ENCODE measurements at places on chromosomes 4 and X.
A peak's percentile ranks its signal among the peaks of the same experiment; 100 is the strongest.

- no peak for DNase-seq
Observed at GRCh38 chr4:187085339-187085738, 361.7 kb upstream of the FAT1 start.

- DNase-seq: no peak
Observed at GRCh38 chrX:78708262-78708661, 39.3 kb upstream of the LPAR4 start.

DNA sequence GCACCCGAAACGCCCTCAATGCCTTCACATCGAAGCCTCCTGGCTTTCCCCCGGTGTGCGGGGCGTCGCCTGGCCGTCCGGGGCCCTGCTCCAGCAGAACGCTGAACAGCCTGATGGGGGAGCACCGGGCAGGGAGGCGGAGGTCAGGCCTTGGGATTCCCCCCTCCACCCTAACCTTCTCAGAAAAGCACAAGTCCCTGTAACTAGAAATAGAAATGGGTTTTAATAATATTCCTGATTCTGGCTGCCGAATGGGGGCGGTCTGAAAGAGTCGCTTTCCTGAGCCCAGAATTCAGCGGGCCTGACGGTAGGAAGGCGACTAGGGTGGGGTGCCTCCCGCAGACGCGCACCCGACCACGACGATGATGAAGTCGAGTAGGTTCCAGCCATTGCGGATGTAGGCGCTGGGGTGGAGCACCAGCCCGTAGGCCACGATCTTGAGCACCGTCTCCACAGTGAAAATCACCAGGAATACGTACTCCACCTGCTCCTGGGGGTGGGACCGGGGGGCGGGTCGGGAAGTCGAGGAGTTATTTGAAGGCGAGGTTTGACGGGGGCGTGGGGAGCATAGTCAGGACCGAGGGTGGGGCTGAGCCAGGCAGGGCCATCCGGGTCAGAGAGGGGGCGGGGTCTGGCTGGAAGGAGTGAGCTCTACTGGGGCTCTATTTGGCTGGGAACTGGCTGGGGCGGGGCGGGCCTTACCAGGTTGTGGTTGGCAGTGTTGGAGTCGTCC, 2.5 kb downstream of the CACNA1F start:
- DNase-seq: peak; percentile 25

DNA sequence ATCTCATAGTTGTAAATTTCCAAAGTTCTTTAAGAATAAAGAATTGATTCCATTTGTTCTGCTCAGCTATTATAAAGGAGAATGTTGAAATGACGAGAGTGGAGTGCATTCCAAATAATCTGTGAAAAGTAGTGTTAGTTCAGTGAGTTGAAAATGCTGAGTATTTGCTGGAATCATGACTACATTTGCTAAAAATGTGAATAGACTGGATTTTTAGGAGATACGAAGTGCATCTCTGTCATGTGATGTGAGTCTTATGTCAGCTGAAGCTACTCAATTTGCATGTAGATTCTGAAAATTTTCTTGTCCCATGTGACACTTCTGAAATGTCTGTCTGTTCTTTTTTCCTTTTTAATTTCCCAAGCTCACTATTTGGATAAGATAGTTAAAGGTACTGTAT, 206.0 kb downstream of the DCTD start:
- DNase-seq: no peak

DNA sequence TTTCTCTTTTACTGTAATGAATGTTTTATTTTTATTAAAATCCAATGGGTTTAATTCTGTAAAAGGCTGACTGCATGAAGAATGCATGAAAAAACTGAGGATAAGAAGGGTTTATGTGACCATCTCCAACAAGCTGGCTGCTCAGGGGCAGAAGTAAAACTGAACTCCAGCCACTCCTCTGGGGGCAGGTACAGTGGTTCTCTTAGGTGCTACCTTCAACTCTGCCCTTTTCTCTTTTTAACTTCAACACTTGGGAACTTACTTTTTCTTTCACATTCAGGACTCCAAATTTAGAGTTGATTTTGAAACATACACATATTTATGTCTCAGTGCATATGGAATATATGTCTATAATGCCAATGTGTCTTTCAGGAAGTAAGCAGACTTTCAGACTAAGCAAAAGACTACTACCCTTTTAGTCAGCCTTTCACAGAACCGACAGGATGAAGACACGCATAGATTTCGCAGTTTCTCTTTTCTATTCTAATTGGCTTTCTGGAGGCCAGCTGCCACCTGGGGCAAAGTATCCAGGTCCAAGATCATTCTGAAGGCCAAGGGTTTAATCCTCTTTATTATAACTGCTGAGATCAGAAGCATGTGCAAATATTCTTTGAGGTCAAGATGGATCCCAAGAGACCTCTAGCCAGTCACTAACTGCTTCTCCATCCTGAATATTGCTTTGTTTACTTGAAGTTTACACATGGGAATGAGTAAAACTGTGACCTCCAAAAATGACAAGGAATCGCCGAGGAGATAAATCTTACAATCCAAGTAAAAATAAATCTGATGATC, 30.7 kb downstream of the HS3ST1 start:
- DNase-seq: no peak

- DNase-seq: peak; percentile 2
Observed at GRCh38 chr4:135418353-135418752, 1216.8 kb upstream of the PABPC4L start.

DNA sequence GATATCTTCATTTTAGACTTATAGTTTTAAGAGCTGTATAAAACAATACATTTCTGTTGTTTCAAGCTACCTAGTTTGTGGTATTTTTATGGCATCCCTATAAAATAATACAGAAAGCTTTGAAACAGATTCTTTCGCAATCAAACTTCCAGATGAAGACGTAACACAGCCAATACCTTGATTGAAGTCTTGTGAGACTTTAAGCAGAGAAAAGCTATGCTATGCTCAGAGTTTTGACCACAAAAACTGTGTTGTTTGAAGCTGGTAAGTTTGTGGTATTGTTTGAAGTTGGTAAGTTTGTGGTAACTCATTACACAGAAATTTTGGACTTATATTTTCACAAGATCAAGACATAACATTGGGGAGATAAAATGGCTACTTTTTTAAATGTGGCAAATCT, 201.8 kb upstream of the UGT8 start:
- no peak for DNase-seq

DNA sequence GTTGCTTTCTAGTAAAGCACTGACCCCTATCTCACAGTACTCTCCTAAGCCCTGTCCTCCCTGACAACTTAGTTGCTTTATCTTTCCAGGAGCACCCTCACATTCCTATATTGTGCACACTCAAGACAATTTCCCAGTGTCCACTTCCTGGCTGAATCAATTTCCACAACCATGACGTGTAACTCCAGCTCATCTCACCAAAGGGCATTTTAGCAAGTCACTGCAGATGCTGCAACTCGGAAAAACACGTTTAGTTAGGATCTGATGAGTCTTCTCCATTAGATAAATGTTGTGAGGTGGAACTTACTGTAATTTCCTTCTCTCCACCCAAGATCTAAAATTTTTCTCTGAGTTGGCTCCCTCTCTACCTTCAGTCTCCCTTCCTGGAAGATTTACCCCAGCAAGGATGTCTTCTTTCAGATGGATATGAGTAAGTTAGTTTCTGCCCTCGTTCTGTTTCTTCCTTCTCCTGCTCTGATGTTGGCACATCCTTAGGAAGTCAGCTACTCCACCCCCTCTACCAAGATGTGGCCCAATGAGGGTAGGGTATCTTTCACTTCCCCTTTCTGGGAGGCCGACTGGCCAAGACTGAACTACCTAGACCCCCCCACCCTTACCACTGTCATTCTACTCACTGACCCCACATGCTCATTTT, 28.8 kb upstream of the IL13RA1 start:
- DNase-seq: no peak

DNA sequence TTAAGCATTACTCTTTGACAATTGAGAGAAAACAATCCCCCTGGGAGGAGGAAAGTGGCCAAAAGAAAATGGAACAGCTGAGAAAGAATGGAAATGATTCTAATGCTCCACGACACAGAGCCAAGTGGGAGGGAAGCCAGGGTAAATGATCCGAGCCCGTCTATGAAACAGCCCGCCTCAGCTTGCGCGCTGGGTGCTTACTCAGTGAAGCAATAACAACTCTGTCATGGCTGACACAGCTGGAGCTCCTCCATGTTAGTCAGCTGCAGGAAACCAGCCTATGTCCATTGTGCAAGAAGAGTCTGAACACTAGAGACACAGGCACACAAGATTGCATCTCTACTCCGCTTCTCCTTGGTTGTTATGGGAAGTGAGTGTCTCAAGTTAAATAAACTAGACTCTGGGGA, 19.3 kb downstream of the NOA1 start:
- DNase-seq: peak; percentile 86

DNA sequence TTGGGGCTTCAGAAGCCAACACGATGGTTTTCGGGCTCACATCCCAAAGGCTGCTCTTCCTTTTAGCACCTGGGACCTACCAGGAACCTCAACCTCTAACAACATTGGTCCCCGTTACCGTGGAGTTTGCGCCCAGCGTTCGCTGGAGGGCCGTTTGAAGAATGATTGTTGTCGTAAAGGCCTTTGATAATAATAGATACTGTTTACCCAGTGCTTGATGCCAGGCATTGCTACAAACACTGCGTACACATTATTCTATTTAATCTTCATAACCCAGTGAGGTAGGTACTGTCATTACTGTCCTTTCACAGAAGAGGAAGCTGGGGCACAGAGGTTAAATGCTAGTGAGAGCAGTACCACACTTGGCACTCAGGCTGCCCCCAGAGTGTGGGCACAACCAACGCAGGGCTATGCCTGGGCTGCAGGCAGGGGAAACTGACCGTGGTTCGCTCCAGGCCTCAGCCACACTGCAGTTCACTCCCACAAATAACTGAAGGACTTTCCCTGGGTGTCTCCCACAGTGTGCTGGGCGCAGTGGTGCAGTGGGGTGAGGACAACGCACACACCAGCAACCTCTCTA, 1.0 kb upstream of the ACSL1 start:
- DNase-seq: peak; percentile 62

DNA sequence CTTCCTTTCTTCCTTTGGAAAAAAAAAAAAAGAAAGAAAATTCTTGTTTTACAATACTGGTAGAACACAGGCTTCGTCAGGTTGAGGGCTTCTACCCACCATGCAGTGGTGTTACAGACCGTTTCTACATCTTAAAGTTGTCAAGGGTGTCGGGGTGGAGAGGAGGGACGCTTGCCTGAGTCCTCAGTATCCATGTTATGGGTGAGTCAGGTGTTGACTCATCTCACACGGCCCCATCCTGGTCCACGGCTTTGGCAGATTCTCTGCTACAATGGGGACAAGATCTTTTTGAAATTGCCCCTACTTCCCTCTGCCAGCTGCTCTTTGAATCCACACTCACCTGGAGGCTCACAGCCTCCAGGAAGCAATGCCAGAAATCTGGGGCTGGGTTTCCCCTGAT, 310.3 kb upstream of the ZFP42 start:
- DNase-seq: no peak

DNA sequence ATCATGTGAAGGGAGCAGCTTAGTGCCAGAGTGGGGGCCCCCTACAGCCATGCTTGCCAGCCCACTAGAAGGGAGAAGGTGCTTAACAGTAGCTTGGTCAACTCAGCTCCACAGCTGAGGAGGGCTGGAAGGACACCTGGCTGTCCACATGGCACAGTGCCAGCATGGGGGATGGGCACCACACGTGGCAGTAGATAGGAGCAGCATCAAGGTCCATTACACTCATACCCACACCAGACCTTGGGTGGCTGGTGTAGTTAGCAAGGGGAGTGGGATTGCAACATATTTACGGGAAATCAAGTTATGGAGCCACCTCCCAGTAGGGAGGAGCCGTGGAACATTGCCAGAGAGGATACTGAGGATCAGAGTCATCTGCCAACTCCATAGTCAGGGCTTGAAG, 37.9 kb upstream of the SLC4A4 start:
- no peak for DNase-seq

DNA sequence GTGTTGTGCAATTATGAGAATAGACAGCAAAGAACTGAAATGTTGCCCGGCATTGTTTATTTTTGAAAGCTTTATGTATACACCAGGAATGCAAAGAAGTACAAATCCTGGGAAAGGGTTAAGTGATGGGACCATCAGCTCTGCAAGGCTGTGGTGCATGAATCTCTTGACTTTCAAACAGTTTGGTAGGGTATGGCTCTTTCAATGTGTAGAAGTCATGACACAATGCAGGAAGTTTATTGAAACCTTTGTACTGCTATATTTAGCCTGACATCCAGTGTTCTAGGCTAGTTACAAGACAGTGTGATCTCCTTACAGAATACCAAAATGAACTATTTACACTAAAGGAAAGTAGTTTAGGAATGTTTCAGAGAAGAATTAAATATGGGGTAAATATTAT, 206.8 kb upstream of the HAND2 start:
- DNase-seq: no peak

DNA sequence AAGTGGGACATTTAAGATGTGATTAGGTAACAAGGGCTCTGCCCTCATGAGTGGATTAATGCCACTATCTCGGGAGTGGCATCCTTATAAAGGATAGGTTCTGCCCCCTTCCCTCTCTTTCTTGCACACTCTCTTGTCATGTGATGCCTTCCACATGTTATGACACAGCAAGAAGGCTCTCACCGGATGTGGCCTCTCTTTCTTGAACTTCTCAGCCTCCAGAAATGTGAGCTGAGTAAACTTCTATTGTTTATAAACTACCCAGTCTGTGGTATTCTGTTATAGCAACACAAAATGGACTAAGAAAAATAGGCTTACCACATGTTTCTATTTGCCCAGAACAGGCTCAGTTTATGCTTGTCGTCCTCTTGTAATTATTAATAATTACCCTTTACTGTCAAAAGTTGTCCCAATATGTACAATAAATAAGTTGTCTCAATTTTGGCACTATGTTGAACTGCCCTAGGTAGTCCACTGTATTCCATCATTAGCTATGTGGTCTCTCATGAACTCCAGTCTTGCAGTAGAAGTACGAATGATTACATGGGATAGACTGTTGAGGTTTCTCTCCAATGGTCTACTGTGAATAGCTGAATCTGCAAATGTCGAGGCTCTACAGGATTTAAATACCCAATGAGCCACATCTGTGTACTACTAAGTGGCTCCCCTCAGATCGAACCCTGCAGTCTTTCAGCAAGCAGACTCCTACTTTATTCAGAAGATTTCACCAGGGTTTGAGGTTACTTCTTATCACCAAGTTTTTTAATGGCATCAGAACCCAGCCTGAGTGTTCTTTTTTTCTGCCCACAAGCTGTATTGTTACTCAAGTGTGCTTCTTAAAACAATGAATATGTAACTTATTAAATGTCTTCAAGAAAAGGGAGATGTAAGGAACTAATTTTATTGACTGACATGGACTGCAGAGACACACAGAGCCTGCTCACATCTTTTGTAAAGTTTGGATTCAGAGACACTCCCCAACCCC, 102.0 kb upstream of the LEF1 start:
- no peak for DNase-seq

- no peak for DNase-seq
Observed at GRCh38 chr4:7273738-7274297, 81.5 kb downstream of the SORCS2 start.

DNA sequence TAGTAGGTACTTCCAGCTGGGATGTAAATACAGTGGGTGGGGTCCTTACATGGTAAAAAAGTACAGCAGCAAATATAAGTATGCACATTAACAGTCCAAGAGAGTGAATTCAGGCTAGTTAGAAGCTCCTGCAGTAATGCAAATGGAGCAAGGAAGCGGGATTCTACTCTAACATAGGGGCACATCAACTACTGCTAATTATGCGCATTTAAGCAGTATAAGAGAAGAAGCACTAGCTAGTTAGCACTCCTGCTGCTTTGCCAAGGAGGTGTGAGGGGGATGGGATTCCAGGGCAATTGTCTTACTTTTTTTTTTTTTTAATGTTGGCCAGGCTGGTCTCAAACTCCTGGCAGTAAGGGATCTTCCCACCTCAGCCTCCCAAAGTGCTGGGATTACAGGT, 284.1 kb downstream of the CHIC1 start:
- DNase-seq: no peak

- no peak for DNase-seq
Observed at GRCh38 chr4:148108766-148109165, 333.4 kb downstream of the NR3C2 start.

- no peak for DNase-seq
Observed at GRCh38 chrX:31711166-31711565, 639.3 kb upstream of the FTHL17 start.
